ENCODE measurements at places on chromosomes 13 and 19. TPM values are rescaled to one million over a fixed set of nuclear protein-coding genes. Genes with fewer than 3 reads are reported as not detected.

Gene ZNF865
- total RNA-seq, result 6.8 TPM

Gene CFAP97D2
- total RNA-seq, result not detected

Gene MCEMP1
- total RNA-seq, result not detected

Gene C1QTNF9B
- not detected for total RNA-seq

Gene LGALS4
- not detected for total RNA-seq

Gene DIRAS1
- 2.0 TPM for total RNA-seq

Gene FPR1
- total RNA-seq, result 0.44 TPM

Gene INSL3
- total RNA-seq, result not detected

Gene SH2D3A
- total RNA-seq, result not detected

Gene LGALS14
- not detected for total RNA-seq

Gene VSIG10L
- total RNA-seq, result 0.31 TPM

Gene ERCC5
- 58.0 TPM for total RNA-seq

Gene ATP7B
- 2.5 TPM for total RNA-seq

Gene ZNF585A
- total RNA-seq, result 9.9 TPM

Gene IGFL2
- total RNA-seq, result not detected

Gene ADGRE2
- 0.24 TPM for total RNA-seq

Gene IFNL4
- not detected for total RNA-seq

Gene CKM
- total RNA-seq, result not detected

Gene SMIM17
- 0.15 TPM for total RNA-seq

Gene CXCL17
- not detected for total RNA-seq

Gene HS6ST3
- total RNA-seq, result not detected

Gene PRTN3
- total RNA-seq, result not detected

Gene ICAM4
- total RNA-seq, result 0.50 TPM

Gene ZNF578
- 4.7 TPM for total RNA-seq

Gene RGL3
- 1.7 TPM for total RNA-seq

Gene ZNF468
- total RNA-seq, result 6.9 TPM

Gene FPR3
- not detected for total RNA-seq

Gene FGF14
- 0.06 TPM for total RNA-seq

Gene ZNF471
- 10.0 TPM for total RNA-seq

Gene JSRP1
- total RNA-seq, result not detected

Gene FFAR1
- not detected for total RNA-seq

Gene DLL3
- 0.68 TPM for total RNA-seq

Gene FEM1A
- total RNA-seq, result 7.2 TPM

Gene TCF3
- total RNA-seq, result 66.6 TPM

Gene RAB8A
- 39.7 TPM for total RNA-seq

Gene PRR19
- total RNA-seq, result not detected

Gene SIGLEC14
- total RNA-seq, result not detected

Gene ATP4A
- total RNA-seq, result not detected

Gene SCN1B
- total RNA-seq, result 15.2 TPM

Gene DDX39A
- 35.3 TPM for total RNA-seq

Gene ANKLE1
- 0.12 TPM for total RNA-seq

Gene MBD3L2
- total RNA-seq, result not detected

Gene MOB3A
- 31.0 TPM for total RNA-seq

Gene ZNF682
- 4.4 TPM for total RNA-seq

Gene SIGLEC5
- not detected for total RNA-seq

Gene FFAR2
- not detected for total RNA-seq

Gene MAB21L1
- 2.0 TPM for total RNA-seq

Gene ZNF44
- total RNA-seq, result 3.3 TPM

Gene APLP1
- 5.5 TPM for total RNA-seq

Gene BCAM
- total RNA-seq, result 14.3 TPM

Gene RSPH6A
- not detected for total RNA-seq

Gene MEF2B
- total RNA-seq, result not detected

Gene LYL1
- total RNA-seq, result 0.44 TPM

Gene KIR3DL1
- not detected for total RNA-seq

Gene MEDAG
- 78.1 TPM for total RNA-seq

All from cardiac ventricle fibroblast (primary cell).